ENCODE measurements at places on chromosomes 3 and 15. TPM values are rescaled to one million over a fixed set of nuclear protein-coding genes. Genes with fewer than 3 reads are reported as not detected.
A peak's percentile ranks its signal among the peaks of the same experiment; 100 is the strongest.

The COLQ gene
- total RNA-seq = 6.0 TPM

The MUSTN1 gene
- total RNA-seq = 1.5 TPM

The INTS14 gene
- 41.2 TPM for total RNA-seq

The PLXND1 gene
- total RNA-seq = 3.7 TPM

- peaks cover 30% of the 10 kb centered on the region for H3K36me3 ChIP-seq
- H3K27me3 ChIP-seq = no peaks in the 10 kb centered on the region
- H3K27ac ChIP-seq = peak overlapping the region; percentile 86
- peaks cover 54% of the 10 kb centered on the region for H3K4me1 ChIP-seq
These were observed 417 bp downstream of the TBCCD1 start for GRCh38 chr3:186566772-186567071.

DNA sequence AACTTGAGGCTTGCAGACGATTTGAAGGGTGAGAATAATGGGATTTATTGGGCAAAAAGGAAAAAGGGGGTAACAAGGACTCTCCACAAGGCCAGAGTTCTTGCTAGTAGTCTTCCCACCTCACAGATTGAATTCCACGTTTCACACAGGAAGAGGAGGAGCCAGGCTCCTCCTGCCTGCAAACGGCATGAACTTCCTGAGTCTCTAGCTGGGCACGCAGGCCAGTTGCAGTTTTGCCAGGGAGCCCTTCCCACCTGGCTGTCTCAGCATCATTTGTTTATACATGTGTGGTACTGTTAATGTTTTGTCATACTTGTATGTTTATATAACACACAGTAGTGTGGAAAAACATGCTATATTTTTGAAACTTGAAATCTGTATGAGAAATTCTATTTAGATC, 155.0 kb downstream of the NLGN1 start:
- H3K4me1 ChIP-seq = no peaks in the 10 kb centered on the region
- no peak for DNase-seq
- no peaks in the 10 kb centered on the region for H3K27me3 ChIP-seq
- H3K36me3 ChIP-seq = no peaks in the 10 kb centered on the region
- no peak overlapping the region for H3K4me3 ChIP-seq
- no peak overlapping the region for H3K27ac ChIP-seq

DNA sequence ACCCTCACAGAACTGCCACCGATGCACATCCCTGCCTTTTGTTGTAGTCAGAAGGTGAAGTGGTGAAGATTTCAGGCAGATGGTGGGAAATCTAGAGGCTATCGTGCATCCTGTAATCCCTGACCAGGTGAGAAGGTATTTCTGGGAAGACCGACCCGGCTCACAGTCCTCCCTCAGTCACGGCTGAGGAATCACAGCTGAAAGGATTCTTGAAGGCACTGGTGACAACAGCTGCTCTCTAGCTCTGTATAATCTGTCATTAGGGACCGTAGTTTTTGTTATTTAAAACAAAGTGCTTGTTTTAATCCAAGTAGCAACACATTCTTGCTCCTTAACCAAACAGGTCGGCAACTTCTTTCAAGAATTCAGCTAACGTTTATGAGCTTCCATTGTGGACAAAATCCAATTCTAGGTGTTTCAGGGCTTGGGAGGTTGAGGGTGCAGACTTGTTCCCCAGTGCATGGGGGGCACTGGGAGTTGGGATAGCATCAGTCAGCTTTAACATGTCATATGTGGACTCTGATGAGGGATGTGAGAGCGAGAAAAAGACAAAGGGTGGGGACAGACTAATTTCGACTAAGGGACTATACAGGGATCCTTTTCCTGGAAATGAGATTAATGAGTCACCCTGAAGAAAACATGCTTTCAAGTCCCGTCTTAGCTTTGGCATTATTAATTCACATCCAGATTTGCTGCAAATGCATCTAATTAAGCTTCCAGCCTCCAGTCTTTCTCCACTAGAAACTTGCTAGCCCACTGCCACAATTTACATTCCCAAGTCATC, 141.0 kb upstream of the RASGRP1 start:
- H3K4me3 ChIP-seq = no peak overlapping the region
- no peak overlapping the region for H3K27ac ChIP-seq
- H3K27me3 ChIP-seq = peaks cover 10% of the 10 kb centered on the region
- no peak for DNase-seq
- peaks cover 7% of the 10 kb centered on the region for H3K4me1 ChIP-seq

GRCh38 chr3:58800032-58800431, 133.5 kb upstream of the FAM3D start:
- no peak overlapping the region for H3K27ac ChIP-seq
- no peaks in the 10 kb centered on the region for H3K27me3 ChIP-seq
- H3K4me3 ChIP-seq = no peak overlapping the region
- no peak for DNase-seq
- no peaks in the 10 kb centered on the region for H3K4me1 ChIP-seq

DNA sequence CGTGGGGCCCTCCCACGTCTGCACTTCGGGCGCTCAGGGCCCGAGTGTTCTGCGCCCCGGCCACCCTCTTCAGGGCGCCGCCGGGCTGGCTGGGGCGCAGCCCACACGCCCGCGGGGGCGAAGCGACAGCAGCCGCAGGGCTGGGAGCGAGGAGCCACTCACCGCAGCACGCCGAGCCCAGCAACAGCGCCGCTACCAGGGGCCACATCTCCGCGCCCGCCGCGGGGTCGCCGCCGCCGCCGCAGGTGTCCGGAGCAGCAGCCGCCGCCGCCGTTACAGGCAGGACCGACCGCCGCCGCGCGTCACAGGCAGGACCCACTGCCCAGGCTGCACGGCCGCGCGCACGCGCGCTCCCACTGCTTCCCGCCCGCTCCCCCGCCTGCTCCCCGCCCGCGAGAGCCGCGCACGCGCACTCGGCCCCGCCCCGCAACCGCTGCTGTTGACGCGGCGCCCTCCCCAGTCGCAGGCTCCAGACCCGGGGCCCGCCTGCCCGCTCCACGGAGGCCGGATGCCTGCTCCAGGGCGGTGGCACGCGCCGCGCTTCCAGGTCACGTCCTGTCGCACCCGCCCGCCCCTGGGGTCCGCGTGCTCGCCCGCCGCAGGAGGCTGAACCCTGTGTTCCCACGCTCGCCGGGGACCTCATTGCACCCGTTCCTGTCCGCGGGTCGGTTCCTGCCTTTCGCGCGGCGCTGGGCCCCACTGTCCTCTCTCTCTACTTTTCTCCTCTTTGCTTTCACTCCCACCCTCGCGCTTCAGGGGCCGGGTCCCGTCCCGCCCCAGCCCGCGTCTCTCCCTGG, at the start of gene CD47:
TSS of gene CD47 (minus strand) at position 331 of the 797 bp plus-strand sequence. CDS start at position 208, 123 bp downstream.
- peaks cover 22% of the 10 kb centered on the region for H3K36me3 ChIP-seq
- H3K27ac ChIP-seq = peak within 1 kb of the TSS; percentile 99
- H3K27me3 ChIP-seq = no peaks in the 10 kb centered on the region

DNA sequence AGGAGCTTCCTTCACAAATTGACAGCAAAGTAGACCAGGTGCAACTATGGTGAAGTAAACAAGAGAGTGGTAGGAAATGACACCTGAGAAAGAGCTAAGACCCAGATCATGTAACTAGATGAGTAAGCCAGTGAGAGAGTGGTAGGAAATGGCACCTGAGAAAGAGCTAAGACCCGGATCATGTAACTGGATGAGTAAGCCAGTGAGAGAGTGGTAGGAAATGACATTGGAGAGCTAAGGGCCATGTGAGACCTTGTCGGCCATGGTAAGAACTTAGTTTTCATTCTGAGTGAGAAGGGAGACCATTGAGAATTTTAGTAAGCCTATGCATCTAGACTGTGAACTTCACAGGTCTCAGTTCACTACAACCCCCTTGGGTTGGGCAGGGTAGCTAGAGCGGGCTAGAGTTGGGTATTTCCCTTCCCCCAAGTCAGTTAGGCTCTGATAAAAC, 5.4 kb upstream of the SENP7 start:
- peaks cover 11% of the 10 kb centered on the region for H3K36me3 ChIP-seq
- H3K4me3 ChIP-seq = peak overlapping the region; percentile 4
- H3K4me1 ChIP-seq = peaks cover 56% of the 10 kb centered on the region
- H3K27me3 ChIP-seq = no peaks in the 10 kb centered on the region

GRCh38 chr3:172550347-172550943, 27.2 kb upstream of the TNFSF10 start:
- H3K36me3 ChIP-seq = peaks cover 12% of the 10 kb centered on the region
- no peaks in the 10 kb centered on the region for H3K27me3 ChIP-seq
- H3K4me1 ChIP-seq = peaks cover 53% of the 10 kb centered on the region
- peak; percentile 77 for DNase-seq

Data from activated CD8-positive, alpha-beta T cell treated with anti-CD3 and anti-CD28 coated beads, Interleukin-2, amount 10 ng/mL, durations not matched to agents 7 days and 5 days (primary cell).